ENCODE measurements at places on chromosomes 5 and 9.

- DNase-seq = no peak
Observed at GRCh38 chr5:171648279-171649074, 137.1 kb upstream of the SMIM23 start.

DNA sequence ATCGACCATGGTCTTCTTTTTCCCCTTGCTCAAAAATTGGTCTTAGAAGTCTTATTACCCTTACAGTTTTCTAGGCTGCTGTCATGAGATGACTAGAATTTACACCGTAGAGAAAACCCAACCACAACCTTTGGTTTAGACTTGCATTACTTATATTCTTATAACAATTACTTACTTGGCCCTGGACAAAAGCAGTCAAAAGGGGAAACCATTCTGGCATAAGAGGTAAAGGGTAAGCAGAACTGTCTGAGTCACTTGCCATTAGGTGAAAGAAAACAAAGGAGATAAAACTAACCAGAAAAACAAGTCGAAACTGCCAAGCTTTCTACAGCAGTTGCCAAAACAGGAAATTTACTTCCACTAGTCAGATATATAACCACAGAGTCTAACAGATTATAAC is 17.9 kb downstream of the TMEM245 start:
- DNase-seq = peak; percentile 81

- no peak for DNase-seq
Observed at GRCh38 chr5:4520559-4520958, 619.6 kb upstream of the ADAMTS16 start.

DNA sequence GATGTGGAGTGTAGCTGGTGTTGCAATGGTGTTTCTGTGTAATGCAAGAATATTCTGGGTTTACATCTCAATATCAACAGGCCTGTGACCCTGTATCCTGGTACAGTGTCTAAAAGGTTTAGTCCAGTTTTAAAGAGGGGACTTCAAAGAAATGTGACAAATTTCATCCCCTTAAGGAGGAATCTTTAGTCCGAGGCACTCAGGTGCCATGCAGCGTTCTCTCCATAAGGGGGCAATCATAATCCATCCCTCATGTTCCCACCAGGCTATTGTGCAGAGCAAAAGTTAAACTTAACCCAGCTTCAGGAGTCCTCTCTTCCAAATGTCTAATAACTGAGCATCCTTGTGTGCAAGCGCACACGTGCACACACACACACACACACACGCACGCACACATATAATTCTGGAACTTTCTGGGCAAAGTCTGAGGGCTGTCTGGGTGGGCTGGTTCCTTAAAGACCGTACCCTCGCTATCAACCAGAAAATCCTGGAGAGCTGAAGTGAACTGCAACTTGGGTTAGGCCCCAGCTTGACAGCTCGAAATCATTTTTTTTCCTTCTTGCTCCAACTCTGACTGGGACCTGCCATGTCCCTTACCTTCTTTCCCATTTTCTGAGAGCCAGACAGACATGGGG is 46.0 kb downstream of the CRB2 start:
- DNase-seq = no peak
